ENCODE measurements at places on chromosomes 4 and X.

GRCh38 chrX:129540068-129540653 lies at the start of gene OCRL:
Gene OCRL (plus strand): TSS chrX:129540259. CDS start chrX:129540440, 181 bp downstream.
- DNase-seq, result no peak

- DNase-seq, result no peak
Measured at GRCh38 chr4:73676861-73677323, 56.7 kb upstream of the RASSF6 start.

DNA sequence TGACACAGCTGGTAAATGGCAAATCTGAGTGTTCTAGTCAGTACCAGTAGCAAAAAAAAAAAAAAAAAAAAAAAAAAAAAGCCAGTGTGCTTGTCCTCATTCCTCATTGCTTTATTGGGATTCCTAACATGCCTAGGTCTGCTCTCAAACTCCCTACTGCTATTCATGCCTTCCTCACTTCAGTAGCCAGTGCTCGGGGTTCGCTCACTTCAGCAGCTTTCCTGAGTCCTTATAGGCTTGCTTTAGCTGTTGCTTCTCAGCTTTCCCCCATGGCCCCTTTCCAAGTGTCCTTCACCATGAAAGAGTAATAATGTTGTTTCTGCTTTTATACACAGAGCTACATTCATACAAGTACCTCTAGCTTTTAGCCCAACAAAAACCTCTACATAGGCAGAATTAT lies 30.8 kb downstream of the SLITRK2 start:
- DNase-seq, result no peak

DNA sequence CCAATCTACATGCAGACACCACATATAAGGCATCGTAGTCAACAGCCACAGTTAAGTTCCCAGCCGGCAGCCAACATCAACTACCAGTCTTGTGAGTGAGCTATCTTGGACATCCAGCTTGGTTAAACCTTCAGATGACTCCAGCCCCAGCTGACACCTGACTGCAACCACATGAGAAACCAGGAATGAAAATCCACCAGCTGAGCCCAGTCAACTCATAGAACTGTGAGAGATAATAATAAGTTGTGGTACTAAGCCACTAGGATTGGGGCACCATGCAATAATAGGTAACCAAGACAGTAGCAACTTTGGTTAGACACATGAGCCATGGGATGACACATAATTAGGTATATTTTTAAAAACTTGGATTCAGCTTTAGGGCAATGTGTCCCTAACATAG lies 188.1 kb upstream of the BCOR start:
- DNase-seq, result no peak

- DNase-seq, result no peak
Measured at GRCh38 chrX:24513416-24513815, 48.3 kb downstream of the PDK3 start.

All from stimulated activated CD8-positive, alpha-beta memory T cell treated with anti-CD3 and anti-CD28 coated beads, Interleukin-4, amount 100 ng/mL, for 4 hours (primary cell).